Subcutaneous adipose tissue (tissue), 4 donors: ENCODE measurements at places on chromosomes 3 and 15. TPM values are rescaled to one million over a fixed set of nuclear protein-coding genes. Genes with fewer than 3 reads are reported as not detected.

Gene EPHB1
- total RNA-seq: 1.5 TPM

Gene FBLN2
- total RNA-seq: 381 TPM

Gene GP9
- not detected for total RNA-seq

Gene KLHL40
- not detected for total RNA-seq

Gene CPNE9
- total RNA-seq: 2.0 TPM

Gene KLF13
- total RNA-seq: 39.6 TPM

Gene FBXO22
- 12.9 TPM for total RNA-seq

Gene GOLGA8J
- not detected for total RNA-seq

Gene ITPKA
- total RNA-seq: not detected

Gene UCN2
- total RNA-seq: not detected

Gene TRA2B
- total RNA-seq: 131 TPM

Gene LRRC3B
- total RNA-seq: not detected

Gene ENTPD3
- 0.66 TPM for total RNA-seq

Gene CD96
- total RNA-seq: 0.88 TPM

Gene CXCR6
- total RNA-seq: 0.88 TPM

Gene DNAH12
- total RNA-seq: 0.44 TPM

Gene LAMB2
- 411 TPM for total RNA-seq

Gene SLC2A2
- not detected for total RNA-seq

Gene ADGRG7
- total RNA-seq: not detected

Gene SNAPC5
- 19.8 TPM for total RNA-seq

Gene FMN1
- 76.7 TPM for total RNA-seq

Gene CEP152
- total RNA-seq: 3.4 TPM

Gene ISY1
- total RNA-seq: 23.0 TPM

Gene ISLR
- 75.5 TPM for total RNA-seq

Gene ADAMTS17
- 0.49 TPM for total RNA-seq

Gene NCEH1
- total RNA-seq: 10.6 TPM

Gene BFSP2
- not detected for total RNA-seq

Gene FOXL2NB
- total RNA-seq: not detected

Gene GPR62
- not detected for total RNA-seq

Gene ZNF660
- 3.9 TPM for total RNA-seq

Gene ULK3
- total RNA-seq: 28.4 TPM

Gene MESP1
- 10.9 TPM for total RNA-seq

Gene ANKUB1
- total RNA-seq: not detected

Gene FBXO45
- total RNA-seq: 7.5 TPM

Gene PCCB
- total RNA-seq: 29.7 TPM

Gene MANF
- 32.3 TPM for total RNA-seq

Gene PAQR5
- total RNA-seq: 2.6 TPM

Gene THUMPD3
- 22.6 TPM for total RNA-seq

Gene ZNF80
- not detected for total RNA-seq
